ENCODE measurements at places on chromosomes 7 and 10.

DNA sequence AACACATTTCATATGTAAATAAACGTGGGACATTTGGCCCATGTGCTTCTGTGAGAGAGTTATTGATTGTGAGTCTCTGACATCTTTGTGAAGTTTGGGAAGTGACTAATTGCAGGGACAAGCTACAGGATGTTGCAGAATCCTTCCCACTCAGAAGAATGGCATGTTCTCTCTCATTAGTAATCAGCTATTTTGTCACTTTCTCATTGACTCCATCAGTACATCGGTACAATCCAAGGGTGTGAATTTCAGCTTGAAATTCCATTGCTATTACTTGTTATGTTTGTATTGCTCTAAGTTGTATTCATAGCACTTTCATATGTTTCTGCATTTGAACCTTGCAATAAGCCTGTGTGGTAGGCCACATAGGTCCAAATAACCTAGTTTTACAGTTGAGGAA, 100.0 kb upstream of the KCNMA1 start:
- DNase-seq: no peak

- peak; percentile 3 for DNase-seq
Observed at GRCh38 chr7:156560075-156560474, 80.5 kb upstream of the RNF32 start.

GRCh38 chr10:92218569-92218968, 72.3 kb downstream of the CPEB3 start:
- DNase-seq: no peak

DNA sequence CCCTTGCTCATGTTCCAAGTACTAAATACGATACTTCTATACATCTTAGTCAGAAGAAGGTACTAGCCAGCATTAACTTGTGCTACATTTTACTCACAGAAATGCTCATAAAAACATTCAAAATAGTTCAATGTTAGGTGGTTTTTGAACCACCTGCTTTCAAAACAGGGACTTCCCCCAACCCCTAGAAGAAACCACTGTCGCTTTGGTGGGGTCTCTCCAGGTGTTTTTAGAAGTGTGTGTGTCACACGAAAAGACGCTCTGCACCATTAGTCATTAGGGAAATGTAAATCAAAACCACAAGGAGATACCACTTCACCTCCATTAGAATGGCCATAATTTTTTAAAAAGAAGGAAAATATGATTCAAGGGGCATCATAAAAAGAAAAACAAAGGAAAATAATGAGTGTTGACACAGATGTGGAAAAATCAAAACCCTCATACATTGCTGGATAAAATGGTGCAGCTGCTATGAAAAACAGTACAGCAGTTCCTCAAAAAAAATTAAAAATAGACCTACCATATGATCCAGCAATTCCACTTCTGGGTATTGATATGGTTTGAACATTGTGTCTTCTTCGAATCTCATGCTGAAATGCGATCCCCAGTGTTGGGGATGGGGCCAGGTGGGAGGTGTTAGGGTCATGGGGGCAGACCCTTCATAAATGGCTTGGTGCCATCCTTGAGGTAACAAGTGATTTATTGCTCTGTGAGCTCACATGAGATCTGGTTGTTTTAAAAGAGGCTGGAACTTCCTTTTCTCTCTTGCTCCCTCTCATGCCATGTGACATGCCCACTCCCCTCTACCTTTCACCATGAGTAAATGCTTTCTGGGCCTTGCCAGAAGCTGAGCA, 74.2 kb downstream of the MALSU1 start:
- DNase-seq: no peak

- DNase-seq: no peak
Observed at GRCh38 chr7:39838326-39838725, 111.7 kb upstream of the CDK13 start.

- no peak for DNase-seq
Observed at GRCh38 chr7:90773269-90773668, 177.1 kb downstream of the CDK14 start.

GRCh38 chr7:37245590-37245989, 203.1 kb downstream of the ELMO1 start:
- no peak for DNase-seq

- DNase-seq: no peak
Observed at GRCh38 chr7:51060536-51060935, 256.1 kb downstream of the COBL start.

GRCh38 chr10:114485696-114486400, 81.5 kb upstream of the AFAP1L2 start:
- no peak for DNase-seq

- no peak for DNase-seq
Observed at GRCh38 chr7:14196555-14196954, 207.1 kb upstream of the ETV1 start.
